ENCODE measurements at places on chromosomes 3 and 15.

DNA sequence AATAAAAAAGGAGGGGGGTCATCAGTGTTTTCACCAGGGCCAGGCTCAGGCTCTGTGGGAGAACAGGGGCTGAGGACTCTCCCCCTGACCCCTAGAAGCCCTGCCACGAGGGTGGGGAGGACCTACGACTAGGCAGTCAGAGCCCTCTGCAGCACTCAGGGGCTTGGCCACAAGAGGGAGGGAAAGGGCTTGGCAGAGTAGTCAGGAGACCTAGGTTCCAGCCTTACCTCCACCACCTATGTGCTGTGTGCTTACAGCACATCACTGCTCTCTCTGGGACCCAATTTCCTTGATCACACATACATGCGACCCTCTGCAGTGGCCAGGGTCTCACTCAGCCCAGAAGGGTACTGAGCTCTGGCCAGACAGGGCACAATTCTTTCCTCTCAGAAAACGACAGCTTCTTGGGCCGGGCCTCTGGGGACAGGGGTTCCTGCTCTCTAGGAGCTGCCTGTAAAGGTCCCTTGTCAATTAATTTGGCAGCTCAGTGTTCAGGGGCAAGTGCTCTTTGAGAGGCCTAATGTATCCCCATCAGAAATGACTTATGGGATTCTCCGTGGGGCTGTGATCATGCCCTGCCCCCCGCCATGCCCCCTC, 16.4 kb upstream of the SKIC8 start:
- DNase-seq = peak; percentile 26

GRCh38 chr15:74723754-74724334, 1.5 kb downstream of the CYP1A1 start:
- no peak for DNase-seq

DNA sequence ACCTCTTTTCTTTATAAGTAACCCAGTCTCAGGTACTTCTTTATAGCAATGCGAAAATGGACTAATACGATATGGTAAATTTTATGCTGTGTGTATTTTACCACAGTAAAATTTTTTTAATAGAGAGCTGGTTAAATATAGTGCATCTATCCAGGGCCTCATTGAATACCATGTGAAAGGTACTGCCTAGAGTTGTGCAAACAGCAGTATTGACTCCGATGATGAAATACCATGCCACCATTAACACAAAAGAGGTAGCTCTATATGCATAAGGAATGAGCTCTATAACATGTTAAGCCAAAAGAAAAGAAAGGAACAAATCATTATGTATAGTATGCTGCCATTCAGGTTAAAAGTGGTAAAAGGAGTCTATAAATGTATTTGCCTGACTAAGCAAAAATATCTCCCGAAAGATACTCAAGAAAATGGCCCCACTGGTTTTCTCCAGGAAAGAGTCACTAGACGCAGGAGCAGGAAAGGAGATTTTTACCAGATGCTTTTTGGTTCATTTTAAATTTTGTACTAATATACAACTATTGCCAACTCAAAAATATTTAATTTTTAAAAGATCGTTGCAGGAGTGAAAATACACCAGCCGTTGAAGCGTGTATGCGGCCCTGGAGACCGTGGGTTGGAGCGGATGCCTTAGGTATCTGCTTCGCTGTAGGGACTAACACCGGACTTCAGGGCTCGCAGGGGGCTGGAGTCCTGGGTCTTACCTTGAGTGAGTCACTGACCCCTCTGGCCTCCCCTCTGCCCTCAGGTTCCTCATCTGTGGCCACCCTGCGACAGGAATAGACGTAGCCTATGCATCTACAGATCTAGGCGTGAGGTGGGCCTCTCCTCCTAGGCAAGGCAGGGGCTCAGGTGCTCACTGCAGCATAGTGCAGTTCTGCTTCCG, 120.1 kb downstream of the CHSY1 start:
- DNase-seq = no peak

- DNase-seq = no peak
These were observed 457.3 kb upstream of the KCNMB2 start for GRCh38 chr3:178078953-178079352.

DNA sequence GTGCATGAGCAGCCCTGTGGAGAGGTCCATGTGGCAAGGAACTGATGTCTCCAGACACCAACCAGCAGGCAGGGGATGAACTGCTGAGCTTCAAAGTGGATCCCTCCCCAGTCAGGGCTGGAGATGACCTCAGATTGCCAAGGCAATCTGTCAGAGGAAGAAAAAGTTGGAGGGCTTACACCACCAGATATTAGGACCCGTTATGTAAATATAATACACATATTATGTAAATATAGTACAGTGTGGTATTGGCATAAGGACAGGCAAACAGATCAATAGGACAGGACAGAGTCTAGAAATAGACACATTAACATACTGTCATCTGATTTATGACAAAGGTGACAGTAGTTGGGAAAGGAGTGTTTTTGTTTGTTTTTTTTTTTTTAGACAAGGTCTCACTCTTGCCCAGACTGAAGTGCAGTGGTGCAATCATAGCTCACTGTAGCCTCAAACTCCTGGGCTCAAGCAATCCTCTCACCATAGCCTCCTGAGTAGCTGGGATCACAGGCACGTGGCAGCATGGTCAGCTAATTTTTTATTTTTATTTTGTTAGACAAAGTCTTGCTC, 18.0 kb upstream of the RAB7A start:
- DNase-seq = no peak

DNA sequence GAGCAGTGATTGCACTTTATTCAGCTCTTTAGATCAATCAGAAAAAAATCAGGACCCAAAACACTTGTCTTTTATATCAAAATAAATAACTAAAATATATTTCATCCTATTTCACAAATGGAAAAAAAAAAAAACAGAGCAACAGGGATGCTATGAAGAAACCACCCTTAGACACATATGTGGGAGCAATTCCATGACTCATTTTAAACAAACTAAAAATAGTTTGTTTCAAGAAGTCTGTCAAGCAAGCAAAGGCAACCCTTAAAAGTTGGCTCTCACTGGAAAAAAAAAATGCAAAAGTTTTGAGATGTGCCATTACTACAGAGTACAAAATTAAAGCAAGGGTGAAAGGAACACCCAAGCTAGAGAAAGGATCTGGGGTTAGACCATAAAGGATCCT, 5.7 kb downstream of the ATP13A3 start:
- no peak for DNase-seq

DNA sequence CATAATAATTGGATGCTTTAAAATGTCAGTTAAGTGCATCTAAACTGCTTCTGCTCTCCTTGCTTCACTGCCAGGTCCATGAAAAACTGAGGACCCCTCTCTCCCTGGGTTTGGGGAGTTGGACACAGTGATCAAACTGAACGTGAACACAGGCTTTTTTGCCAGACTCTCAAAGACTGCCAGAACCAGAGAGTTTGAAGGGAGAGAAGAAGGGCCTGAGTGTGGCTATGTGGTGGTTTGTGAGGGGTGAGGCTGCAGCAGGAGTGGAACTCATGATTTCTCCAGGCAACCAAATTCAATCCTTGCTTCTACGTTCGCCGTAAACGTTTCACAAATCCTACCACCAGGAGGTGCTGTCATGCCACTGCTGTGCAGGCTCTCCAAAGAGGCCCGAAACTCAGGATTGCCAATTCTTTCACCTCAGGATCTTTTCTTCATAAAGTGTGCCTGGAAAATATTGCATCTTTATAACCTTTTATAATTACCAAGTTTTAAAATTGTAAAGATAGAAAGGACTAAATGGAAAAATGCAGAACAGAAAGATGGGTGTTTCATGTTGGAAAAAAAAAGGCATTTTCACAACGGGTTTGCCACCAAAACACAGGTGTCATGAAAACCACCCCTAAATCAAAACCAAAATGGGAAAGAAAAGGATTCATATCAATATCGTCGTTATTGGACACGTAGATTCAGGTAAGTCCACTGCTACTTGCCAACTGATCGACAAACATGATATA, 19.7 kb downstream of the TM4SF4 start:
- DNase-seq = peak; percentile 11

DNA sequence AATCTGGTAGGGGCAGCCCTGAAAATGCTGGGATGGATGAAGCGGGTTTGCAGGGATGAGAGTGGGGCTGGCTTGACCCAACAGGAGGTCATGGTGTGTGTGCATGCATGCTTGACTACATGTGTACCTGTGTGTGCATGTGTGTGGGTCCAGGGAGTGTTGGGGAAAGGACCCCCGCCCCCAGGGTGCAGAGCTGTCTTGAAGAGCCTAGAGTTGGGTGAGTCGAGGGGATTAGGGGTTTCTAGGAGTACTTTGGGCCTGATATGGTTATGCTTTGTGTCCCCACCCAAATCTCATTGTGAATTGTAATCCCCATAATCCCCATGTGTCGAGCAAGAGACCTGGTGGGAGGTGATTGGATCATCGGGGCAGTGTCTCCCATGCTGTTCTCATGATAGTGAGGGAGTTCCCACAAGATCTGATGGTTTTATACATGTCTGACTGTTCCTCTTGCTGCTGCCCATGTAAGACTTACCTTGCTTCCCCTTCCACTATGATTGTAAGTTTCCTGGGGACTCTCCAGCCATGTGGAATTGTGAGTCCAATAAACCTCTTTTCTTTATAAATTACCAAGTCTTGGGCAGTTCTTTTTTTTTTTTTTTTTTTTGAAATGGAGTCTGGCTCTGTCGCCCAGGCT, 5.2 kb upstream of the LCTL start:
- no peak for DNase-seq

DNA sequence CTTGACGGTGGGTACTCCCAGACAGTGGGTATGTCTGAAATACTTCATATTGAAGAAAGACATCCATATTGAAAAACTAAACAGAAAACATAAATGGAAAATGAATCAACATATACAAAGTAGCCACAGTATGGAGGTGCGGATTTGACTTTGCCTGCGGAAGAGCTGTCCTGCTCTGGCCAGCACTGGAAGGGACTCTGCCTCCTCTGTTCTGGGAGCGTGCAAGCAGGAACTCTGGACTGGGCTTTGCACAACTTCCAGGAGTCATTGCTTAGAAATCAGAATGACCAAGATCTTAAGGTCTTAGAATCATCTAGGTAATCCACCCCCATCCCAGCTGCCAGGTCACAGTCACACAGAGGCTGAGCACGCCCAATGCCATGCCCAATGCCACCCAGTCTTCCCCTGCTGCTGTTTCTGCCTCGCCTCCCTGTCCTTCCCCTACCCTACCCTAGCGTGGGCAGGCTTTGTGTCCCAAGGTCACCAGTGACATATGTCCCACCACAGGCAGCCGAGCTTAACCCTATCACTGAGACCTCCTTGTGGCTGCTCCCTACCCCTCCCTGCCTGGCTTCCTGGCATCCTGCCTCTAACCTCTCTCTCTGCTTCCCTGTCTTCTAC, 36.3 kb downstream of the CDC25A start:
- DNase-seq = no peak

- DNase-seq = no peak
These were observed 26.3 kb downstream of the CLDN16 start for GRCh38 chr3:190414297-190414696.

DNA sequence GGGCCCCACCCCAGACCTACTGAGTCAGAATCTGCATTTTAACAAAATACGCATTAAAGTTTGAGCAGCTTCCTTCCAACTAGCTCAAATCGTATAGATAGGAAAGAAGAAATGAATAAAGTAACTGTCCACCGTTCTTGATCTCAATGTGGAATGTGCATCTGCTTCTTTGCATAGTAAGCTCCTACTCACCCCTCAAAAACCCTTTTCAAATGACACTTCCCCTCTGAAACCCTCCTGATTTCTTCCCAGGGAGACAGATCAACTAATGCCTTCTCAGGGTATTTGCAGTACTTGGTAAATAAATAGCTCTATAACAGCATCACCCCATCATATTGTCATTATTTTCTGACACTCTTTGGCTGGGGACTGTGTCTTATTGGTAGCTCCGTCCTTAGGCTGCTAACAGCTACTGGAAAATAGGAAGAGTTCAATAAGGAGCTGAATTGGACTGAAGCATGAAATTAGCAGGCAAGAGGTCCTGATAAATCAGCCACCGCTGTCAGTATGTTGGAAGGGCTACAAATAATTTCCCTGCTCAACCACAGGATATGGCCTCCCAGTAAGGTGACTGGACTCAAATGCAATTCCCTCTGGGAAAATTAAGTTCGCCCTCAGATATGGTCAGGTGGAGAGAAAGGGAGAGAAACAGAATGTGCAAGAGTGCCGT, 10.2 kb downstream of the OXTR start:
- DNase-seq = no peak

GRCh38 chr3:48863122-48863521, 15.4 kb upstream of the PRKAR2A start:
- DNase-seq = no peak

DNA sequence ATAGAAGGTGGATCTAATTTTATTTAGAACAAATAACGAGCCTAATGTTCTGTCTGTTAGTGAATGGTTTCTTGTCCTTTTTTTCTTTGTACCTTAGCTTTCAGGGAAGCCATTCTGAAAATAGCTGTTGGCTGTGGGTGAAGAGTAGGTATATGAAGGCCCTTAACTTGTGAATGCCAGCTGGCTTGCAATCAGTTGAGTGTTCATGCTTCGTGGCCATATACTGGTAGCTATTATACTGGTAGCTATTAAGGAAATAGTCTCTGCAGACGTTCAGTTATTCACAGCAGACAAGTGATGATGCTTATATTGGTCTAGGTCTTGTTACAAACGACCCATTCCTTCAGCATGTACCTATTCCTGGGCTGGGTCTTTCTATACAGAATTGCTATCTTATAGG, 18.8 kb downstream of the TRIM71 start:
- DNase-seq = no peak

DNA sequence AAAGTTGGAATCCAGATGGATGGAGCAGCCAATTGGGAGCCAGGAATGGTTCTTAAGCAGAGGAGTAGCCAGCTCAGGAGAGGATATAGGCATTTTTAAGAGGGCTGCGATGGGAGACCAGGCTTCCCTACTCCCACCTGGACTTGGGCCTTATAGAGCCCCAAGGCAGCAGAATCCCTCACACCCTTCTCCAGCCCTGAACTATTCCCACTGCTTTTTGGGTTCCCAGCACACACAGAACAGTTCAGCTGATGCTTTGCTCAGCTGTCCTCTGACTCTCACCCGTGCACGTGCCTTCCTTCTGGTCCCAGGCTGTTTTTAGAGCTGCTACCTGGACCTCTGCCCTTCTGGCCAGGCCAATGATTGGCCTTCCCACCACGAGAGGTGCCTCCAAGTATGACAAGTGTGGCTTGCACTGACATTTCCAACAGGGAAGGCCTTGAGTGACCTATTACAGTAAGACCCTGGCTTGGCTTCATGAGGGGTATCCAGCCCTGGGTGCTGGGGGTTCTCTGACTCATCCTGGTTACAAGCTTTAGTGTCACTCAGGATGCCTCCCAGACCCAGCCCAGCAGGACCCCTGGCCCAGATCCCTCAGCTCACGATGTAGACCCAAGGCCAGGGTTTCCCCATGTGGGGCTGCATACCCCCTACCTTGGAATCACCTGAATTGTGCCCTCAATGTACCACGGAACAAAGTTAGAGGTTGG, 25.2 kb downstream of the NOX5 start:
- DNase-seq = no peak

GRCh38 chr3:182544542-182544941, 248.8 kb upstream of the ATP11B start:
- no peak for DNase-seq

GRCh38 chr3:172098698-172099494, 59.5 kb downstream of the FNDC3B start:
- no peak for DNase-seq

- no peak for DNase-seq
These were observed 118.7 kb downstream of the THRB start for GRCh38 chr3:24375947-24376384.

Data from anterior cingulate cortex (tissue), 58 donors.